AML-193 (cell line): ENCODE measurements at places on chromosomes 5 and 9.

- DNase-seq, result peak; percentile 56
Observed at GRCh38 chr9:79584655-79584982, 12.9 kb downstream of the TLE4 start.

GRCh38 chr9:136952876-136953770, 1.1 kb downstream of the LCN12 start:
- DNase-seq, result no peak

DNA sequence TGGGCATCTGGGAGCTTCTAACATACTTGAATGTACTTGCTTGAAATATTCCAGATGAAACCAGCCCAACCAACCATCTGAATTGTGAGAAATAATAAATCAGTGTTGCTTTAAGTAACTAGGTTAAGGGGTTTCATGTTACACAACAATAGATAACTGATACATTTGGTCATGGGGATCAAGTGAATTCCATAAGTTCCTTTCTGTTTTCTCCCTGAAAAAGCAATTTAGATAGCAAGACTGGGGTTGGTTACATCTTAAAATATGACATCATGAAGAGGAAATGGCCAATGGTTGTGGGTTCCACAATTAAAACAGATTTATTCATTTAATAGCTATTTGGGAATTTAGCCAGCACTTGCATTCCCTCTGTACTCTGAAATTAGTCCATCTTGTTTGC, 559.7 kb downstream of the TLR4 start:
- DNase-seq, result no peak

- no peak for DNase-seq
Observed at GRCh38 chr5:74382987-74383593, 257.4 kb downstream of the ENC1 start.

- DNase-seq, result no peak
Observed at GRCh38 chr9:32741706-32742105, 41.6 kb upstream of the TMEM215 start.

DNA sequence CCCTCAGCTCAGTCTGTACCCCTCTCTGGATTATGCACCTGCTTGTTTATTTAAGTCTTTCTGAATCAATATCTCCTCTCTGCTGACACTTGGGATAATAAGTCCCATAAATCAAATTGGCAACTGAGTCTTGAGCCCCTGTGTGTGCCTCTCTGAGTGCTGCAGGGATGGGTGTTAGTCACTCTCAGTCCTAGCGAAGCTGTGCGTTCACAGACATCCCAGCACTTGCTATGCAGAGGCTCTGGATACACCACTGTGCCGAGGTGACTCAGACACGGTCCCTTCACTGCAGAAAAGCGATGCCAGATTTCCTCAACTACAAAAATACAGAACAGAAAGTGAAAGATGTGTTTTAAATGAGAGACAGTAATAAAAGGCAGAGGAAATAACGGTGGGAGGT, 4.1 kb upstream of the KCNMB1 start:
- DNase-seq, result no peak

DNA sequence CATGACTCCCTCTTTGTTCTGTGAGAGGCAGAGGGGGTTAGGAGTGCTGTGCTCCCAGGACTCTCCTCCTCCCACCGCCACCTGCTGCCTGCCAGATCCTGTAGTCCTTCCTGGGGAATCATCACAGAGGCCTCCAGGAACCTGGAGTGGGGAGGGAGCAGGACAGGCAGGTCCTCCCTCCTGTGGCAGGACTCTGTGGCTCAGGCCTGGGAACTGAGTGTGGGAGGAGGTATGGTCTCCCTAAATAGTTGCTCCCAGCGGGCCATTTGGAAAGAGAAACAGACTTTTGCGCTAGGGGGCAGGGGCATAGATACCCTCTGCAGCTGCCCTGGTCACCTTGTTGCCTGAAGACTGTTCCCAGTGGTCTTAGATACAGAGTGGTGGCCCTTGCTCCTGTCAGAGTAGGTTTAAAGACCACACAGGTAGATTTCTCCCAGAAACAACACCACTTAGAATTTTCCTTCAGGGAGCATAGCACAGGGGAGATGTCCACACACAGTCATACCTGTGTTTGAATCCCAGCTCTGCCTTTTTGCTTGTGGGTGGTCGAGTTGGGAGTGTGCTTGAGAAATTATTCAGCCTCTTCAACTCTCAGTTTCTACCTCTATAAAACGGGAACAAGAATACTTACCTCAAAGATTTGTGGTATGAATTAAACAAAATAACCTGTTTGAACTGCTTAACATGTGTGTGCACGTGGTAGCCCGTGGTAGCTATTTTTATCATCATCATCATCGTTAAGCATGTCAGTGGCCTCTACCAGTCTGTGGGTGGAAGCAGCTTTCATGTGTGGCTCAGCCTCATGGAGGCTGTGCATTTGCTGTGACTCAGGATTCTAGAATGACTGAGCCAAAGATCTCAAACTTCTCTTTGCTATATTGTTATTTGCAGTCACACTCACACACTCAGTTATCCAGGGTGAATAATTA, 55.8 kb downstream of the SLC22A5 start:
- DNase-seq, result no peak

GRCh38 chr5:126108470-126108869, 314.7 kb upstream of the GRAMD2B start:
- no peak for DNase-seq

DNA sequence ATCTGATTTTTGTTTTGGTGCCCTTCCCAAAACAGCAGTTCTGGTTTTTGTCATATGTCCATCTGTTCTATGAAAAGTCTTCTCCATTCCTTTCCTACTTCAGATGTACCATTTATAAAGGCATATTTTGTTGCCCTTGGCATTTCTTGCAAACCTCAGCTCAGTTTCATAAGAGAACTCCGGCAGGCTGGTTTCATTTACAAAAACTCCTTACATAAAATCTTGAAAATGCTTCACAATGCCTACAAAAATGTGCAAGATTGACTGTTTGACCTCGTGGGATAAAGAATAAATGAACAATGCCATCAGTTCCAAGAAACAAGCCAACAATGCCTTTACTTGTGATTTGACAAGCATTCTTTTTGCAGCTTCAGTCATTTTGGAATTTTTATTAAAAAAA, 39.1 kb upstream of the CTNNAL1 start:
- no peak for DNase-seq

DNA sequence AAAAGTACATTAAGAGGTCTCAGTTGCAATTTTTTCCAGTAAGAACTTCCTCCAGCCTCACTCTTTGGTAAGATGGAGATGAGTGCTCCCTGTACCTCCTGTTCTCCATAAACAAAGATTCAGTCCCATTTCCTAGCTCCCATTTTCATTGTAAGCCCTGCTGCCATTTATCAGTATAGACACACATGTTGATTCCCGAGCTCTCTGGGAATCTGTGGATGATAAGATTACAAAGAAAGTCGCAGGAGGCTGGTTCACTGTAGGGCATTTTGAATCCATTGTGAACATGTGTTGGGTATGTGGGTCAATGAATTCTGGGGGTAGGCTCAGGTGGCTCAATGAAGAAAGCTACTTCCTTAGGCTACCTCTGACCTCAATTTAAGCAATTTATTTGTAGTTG, 36.7 kb downstream of the RGMB start:
- no peak for DNase-seq

DNA sequence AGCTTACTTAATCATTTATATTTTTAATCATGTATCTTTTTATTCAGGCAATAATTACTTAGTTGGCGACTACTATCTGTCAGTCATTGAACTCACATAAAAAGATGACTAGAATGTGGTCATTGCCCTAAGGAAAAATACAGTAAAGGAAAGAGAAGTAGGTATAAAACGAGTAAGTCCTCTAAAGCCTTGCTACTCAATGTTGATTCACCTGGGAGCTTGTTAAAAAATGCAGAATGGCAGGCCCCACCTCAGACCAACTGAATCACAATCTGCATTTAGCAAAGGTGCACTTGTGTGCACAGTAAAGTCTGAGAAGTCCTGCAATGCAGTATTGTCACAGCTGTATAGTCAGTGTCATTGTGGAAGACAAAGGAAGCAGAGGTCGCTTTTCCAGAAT, 592.4 kb downstream of the CSNK1G3 start:
- no peak for DNase-seq
